ENCODE measurements at places on chromosomes 13 and 19.

GRCh38 chr13:106911627-106912026 lies 343.7 kb upstream of the ARGLU1 start:
- no peaks in the 10 kb centered on the region for H3K4me1 ChIP-seq
- no peak for DNase-seq
- H3K27me3 ChIP-seq, result no peaks in the 10 kb centered on the region
- no peaks in the 10 kb centered on the region for H3K36me3 ChIP-seq
- H3K4me3 ChIP-seq, result no peak overlapping the region

DNA sequence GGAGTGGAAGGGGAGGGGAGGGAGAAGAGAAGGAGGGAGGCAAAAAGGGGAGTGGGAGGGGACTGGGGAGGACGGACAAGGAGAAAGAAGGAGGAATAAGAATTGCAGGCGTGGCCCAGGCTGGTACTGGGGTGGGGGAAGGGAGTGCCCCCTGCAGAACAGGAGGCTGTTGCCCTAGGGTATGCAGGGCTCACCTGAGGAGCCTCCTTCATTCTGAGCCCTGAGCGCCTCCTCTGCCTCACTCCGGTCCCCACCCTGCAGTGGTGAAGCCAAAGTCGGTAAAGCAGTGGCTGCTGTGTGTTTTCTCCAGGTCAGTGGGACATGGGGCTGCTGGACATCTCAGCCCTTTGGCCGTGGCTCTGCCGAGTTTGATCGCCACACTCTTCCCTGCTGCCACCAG lies 9.1 kb upstream of the CDC16 start:
- H3K4me1 ChIP-seq, result peaks cover 25% of the 10 kb centered on the region
- H3K27ac ChIP-seq, result no peak overlapping the region
- DNase-seq, result no peak
- H3K4me3 ChIP-seq, result no peak overlapping the region
- no peaks in the 10 kb centered on the region for H3K36me3 ChIP-seq
- H3K27me3 ChIP-seq, result peaks cover 7% of the 10 kb centered on the region

- H3K27me3 ChIP-seq, result no peaks in the 10 kb centered on the region
- H3K4me3 ChIP-seq, result no peak overlapping the region
These were observed 57.4 kb downstream of the ATP11A start for GRCh38 chr13:112747256-112747655.

- no peak overlapping the region for H3K4me3 ChIP-seq
- H3K36me3 ChIP-seq, result no peaks in the 10 kb centered on the region
- peaks cover 6% of the 10 kb centered on the region for H3K4me1 ChIP-seq
- H3K27me3 ChIP-seq, result no peaks in the 10 kb centered on the region
- no peak overlapping the region for H3K27ac ChIP-seq
- DNase-seq, result no peak
These were observed 30.7 kb downstream of the ZNF844 start for GRCh38 chr19:12095111-12095790.
